ENCODE measurements at places on chromosomes 2 and 18.

DNA sequence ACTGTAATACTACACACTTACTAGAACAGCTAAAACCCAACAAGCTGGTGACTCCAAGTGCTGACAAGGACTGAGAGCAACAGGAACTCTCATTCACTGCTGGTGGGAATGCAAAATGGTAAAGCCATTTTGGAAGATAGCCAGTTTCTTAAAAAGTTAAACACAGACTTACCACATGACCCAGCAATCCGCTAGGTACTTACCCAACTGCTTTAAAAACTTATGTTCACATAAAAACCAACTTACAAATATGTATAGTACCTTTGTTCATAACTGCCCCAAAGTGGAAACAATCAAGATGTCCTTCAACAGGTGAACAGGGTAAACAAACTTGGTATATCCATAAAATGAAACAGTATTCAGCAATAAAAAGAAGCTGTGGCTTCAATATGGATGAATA lies 153.1 kb upstream of the ZFP36L2 start:
- no peak for DNase-seq

DNA sequence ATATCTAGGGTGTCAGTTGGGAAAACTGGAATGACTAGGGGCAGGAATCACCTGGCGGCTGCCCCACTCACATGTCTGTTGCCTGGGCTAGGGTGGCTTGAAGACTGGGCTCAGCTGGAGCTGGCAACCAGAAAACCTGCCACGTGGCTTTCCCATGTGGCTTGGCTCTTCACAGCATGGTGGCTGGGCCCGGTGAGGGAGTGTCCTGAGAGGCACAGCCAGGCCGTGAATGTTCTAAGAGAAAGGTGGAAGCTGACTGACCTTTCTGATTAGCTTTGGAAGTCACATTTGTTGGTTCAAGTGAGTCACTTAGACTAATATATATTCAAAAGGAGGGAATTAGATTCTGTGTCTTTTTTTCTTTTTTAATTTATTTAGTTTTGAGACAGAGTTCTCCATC lies 22.7 kb downstream of the SP5 start:
- no peak for DNase-seq

GRCh38 chr18:58727776-58728500 lies 56.7 kb downstream of the MALT1 start:
- no peak for DNase-seq

DNA sequence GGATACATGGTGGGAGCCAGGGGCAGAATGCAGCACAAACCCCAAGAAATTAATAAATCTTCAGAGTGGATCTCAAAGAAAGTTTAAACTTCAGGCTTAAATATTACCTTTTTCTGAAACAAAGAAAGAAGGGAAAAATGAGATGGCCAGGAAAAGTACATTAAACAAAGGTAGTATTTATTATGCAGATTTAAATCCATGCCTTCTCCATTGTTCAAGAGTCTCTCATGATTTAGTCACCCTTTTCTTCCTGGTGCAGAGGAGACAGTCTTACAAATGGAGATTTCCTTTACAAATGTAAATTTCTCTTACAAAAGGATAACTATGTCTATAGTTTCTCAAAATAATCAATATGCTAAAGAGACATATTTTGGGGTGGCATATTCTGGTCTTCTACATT lies 33.4 kb upstream of the PPM1B start:
- DNase-seq: no peak

DNA sequence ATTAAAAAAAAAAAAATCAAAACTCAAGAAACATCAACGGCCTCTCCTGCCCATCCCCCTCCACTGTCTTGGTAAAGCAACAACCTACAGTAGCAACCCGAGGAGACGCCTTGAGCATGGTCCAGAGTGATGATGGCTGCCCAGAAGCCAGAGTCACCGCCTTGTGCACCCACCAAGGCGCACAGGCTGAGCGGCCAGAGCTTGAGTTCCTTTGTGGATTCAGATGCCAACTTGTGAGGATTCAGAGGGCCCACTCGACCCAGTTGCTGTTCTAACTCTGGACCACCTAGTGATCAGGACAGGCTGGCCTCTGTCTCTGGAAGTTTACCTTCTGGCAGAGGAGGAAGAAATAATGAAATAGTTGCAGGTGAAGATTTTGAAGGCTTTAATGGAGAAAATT lies 105.0 kb downstream of the PDCL3 start:
- DNase-seq: no peak
